Hair follicular keratinocyte (primary cell): ENCODE measurements at places on chromosomes 6 and 20. TPM values are rescaled to one million over a fixed set of nuclear protein-coding genes. Genes with fewer than 3 reads are reported as not detected.

The FLRT3 gene
- 38.8 and 72.3 TPM in 2 replicates for total RNA-seq

The ZNF334 gene
- total RNA-seq, result 1.1 and 2.7 TPM in 2 replicates

The MED20 gene
- total RNA-seq, result 16.5 TPM in 2 replicates

The C20orf202 gene
- not detected in 2 replicates for total RNA-seq

The TPX2 gene
- total RNA-seq, result 36.5 and 95.4 TPM in 2 replicates

The PIM1 gene
- 16.2 and 49.0 TPM in 2 replicates for total RNA-seq

The PLA2G7 gene
- total RNA-seq, result 0.04 and 0.78 TPM in 2 replicates

The EYS gene
- 0.16 and 0.27 TPM in 2 replicates for total RNA-seq

The BTN1A1 gene
- total RNA-seq, result not detected in 2 replicates

The PPP1R3G gene
- total RNA-seq, result 0.04 and 0.23 TPM in 2 replicates

The EPPIN gene
- not detected in 2 replicates for total RNA-seq

The ATP9A gene
- 2.4 and 7.2 TPM in 2 replicates for total RNA-seq

The NKX2-4 gene
- total RNA-seq, result not detected in 2 replicates

The VSX1 gene
- total RNA-seq, result not detected in 2 replicates

The MCCD1 gene
- total RNA-seq, result not detected in 2 replicates

The FAXC gene
- total RNA-seq, result 1.4 and 4.2 TPM in 2 replicates

The IRF4 gene
- total RNA-seq, result not detected in 2 replicates

The KHDC1 gene
- total RNA-seq, result 2.0 and 2.2 TPM in 2 replicates

The HRH3 gene
- not detected in 2 replicates for total RNA-seq

The SIRPB1 gene
- total RNA-seq, result 1.1 and 2.2 TPM in 2 replicates

The OPRL1 gene
- total RNA-seq, result 0.30 and 0.55 TPM in 2 replicates

The FOXA2 gene
- 6.2 and 6.7 TPM in 2 replicates for total RNA-seq

The C6orf132 gene
- total RNA-seq, result 16.9 and 17.4 TPM in 2 replicates

The SNAP25 gene
- not detected in 2 replicates for total RNA-seq

The KCNB1 gene
- total RNA-seq, result not detected in 2 replicates

The PCK1 gene
- total RNA-seq, result not detected in 2 replicates

The ULBP2 gene
- 11.4 and 14.1 TPM in 2 replicates for total RNA-seq

The PNLDC1 gene
- 0.94 TPM in 1 of 2 replicates, not detected in the other for total RNA-seq

The TAGAP gene
- not detected in 2 replicates for total RNA-seq

The HLA-DPB1 gene
- total RNA-seq, result 0.70 and 2.8 TPM in 2 replicates

The IL17F gene
- total RNA-seq, result not detected in 2 replicates

The CNBD2 gene
- 2.2 and 8.7 TPM in 2 replicates for total RNA-seq
